ENCODE measurements at places on chromosomes 5 and 9. TPM values are rescaled to one million over a fixed set of nuclear protein-coding genes. Genes with fewer than 3 reads are reported as not detected.

The C9 gene
- 0.24 TPM for polyA plus RNA-seq

The CEP72 gene
- polyA plus RNA-seq, result 8.2 TPM

The RNF224 gene
- 19.7 TPM for polyA plus RNA-seq

The CCDC152 gene
- polyA plus RNA-seq, result 10.0 TPM

The ARL14EPL gene
- not detected for polyA plus RNA-seq

The TMEM215 gene
- 0.20 TPM for polyA plus RNA-seq

The C7 gene
- 143 TPM for polyA plus RNA-seq

The SNX18 gene
- polyA plus RNA-seq, result 28.8 TPM

The GPX8 gene
- 74.1 TPM for polyA plus RNA-seq

The IGFBPL1 gene
- polyA plus RNA-seq, result 2.1 TPM

The PRLR gene
- polyA plus RNA-seq, result 47.8 TPM

The ANKS6 gene
- 29.0 TPM for polyA plus RNA-seq

The LCN15 gene
- 0.14 TPM for polyA plus RNA-seq

The PCDHB12 gene
- polyA plus RNA-seq, result 4.7 TPM

The TTC39B gene
- 6.2 TPM for polyA plus RNA-seq

The GPR150 gene
- not detected for polyA plus RNA-seq

The CDH9 gene
- 10.2 TPM for polyA plus RNA-seq

The C9orf85 gene
- polyA plus RNA-seq, result 16.8 TPM

The PCDHB13 gene
- polyA plus RNA-seq, result 5.0 TPM

The PIP5K1B gene
- 6.7 TPM for polyA plus RNA-seq

The IFNA2 gene
- not detected for polyA plus RNA-seq

The MSX2 gene
- polyA plus RNA-seq, result 0.79 TPM

The AIF1L gene
- polyA plus RNA-seq, result 370 TPM

The C9orf57 gene
- not detected for polyA plus RNA-seq

The ANKRD31 gene
- polyA plus RNA-seq, result 0.52 TPM

The ADAMTS2 gene
- 11.9 TPM for polyA plus RNA-seq

The SLC28A3 gene
- 0.09 TPM for polyA plus RNA-seq

The GPR21 gene
- polyA plus RNA-seq, result 0.62 TPM

The GOLPH3 gene
- polyA plus RNA-seq, result 93.0 TPM

The ENTREP1 gene
- 4.0 TPM for polyA plus RNA-seq

The SPATA31D3 gene
- polyA plus RNA-seq, result not detected

The FYB1 gene
- polyA plus RNA-seq, result 6.0 TPM

The OR1J2 gene
- polyA plus RNA-seq, result not detected

The CEL gene
- 5.4 TPM for polyA plus RNA-seq

The SH3GL2 gene
- 4.0 TPM for polyA plus RNA-seq

The ADAMTS13 gene
- polyA plus RNA-seq, result 14.4 TPM

The SUSD3 gene
- polyA plus RNA-seq, result 10.3 TPM

The COL15A1 gene
- 26.8 TPM for polyA plus RNA-seq

The PHYHD1 gene
- 69.5 TPM for polyA plus RNA-seq

The CARD9 gene
- polyA plus RNA-seq, result 3.0 TPM

The SLC4A9 gene
- polyA plus RNA-seq, result 17.6 TPM

The SLC36A2 gene
- polyA plus RNA-seq, result 8.8 TPM

The PCDHB7 gene
- 7.1 TPM for polyA plus RNA-seq

The SNAPC3 gene
- polyA plus RNA-seq, result 50.0 TPM

The FCN2 gene
- polyA plus RNA-seq, result not detected

The FOXI1 gene
- polyA plus RNA-seq, result 5.4 TPM

The CER1 gene
- polyA plus RNA-seq, result 1.8 TPM

The IL13 gene
- not detected for polyA plus RNA-seq

The CMYA5 gene
- 23.0 TPM for polyA plus RNA-seq

The CRHBP gene
- 32.8 TPM for polyA plus RNA-seq

The PCDHGA9 gene
- 5.5 TPM for polyA plus RNA-seq

The IFNA6 gene
- not detected for polyA plus RNA-seq

The HSD17B3 gene
- 1.5 TPM for polyA plus RNA-seq

The PSAT1 gene
- 63.1 TPM for polyA plus RNA-seq

The MORN5 gene
- polyA plus RNA-seq, result 2.4 TPM

The GLRX gene
- 64.8 TPM for polyA plus RNA-seq
